ENCODE measurements at places on chromosomes 11 and 22.

DNA sequence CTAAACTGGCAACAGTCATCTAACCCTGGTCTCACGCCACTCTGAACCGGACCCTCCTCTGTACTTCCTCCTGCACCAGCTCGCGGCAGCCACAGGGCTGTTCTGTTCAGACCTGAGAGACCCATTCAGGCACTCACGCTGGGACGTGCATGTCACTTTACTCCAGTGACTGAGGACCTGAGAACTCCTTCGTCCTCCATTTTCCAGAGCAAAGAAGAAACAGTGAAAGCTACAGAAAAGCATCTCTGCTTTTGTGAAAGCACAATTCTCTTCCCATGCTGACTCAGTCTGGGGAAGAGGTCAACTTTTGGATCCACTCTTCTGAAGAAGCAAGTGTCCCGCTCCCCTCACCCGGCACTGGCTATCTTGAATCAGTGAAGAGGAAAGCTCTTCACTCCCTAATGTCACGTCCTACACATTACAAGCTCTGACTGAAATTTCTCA lies 24.5 kb downstream of the PISD start:
- no peak for DNase-seq

GRCh38 chr11:35511666-35512065 lies 13.8 kb downstream of the PAMR1 start:
- DNase-seq, result no peak

- DNase-seq, result no peak
These were observed 122.2 kb downstream of the DCDC1 start for GRCh38 chr11:31247321-31247720.

DNA sequence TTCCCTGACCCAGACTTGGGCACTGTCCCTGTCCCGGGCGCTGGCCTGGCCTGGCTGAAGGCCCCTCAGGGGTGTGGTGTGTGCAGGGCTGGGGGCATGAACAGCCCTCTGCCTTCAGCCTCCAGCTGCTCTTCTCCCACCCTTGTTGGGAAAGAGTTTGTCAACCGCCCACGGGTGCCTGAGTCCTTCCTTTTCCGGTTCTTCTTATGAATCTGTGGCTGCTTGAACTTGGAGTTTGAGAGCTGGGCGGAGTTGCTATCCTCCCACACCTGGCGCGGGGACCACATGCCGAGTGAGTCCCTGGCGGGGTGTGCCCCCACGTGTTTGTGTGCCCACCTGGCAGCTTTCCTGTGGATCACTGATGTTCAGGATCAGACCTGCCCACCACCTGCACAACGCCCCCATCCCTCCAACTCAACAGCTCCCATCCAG lies 13.4 kb downstream of the NFAM1 start:
- DNase-seq, result no peak

- no peak for DNase-seq
These were observed 45.2 kb downstream of the TBX1 start for GRCh38 chr22:19805821-19806212.
